LHCN-M2 (cell line): ENCODE measurements at places on chromosomes 2 and 18. TPM values are rescaled to one million over a fixed set of nuclear protein-coding genes. Genes with fewer than 3 reads are reported as not detected.

SLC8A1 gene
- total RNA-seq, result 21.7 and 22.5 TPM in 2 replicates

TDRD15 gene
- total RNA-seq, result not detected in 2 replicates

NEU2 gene
- not detected in 2 replicates for total RNA-seq

SERPINB10 gene
- not detected in 2 replicates for total RNA-seq

RTP5 gene
- total RNA-seq, result not detected in 2 replicates

TUBA4A gene
- 211 and 235 TPM in 2 replicates for total RNA-seq

NMS gene
- total RNA-seq, result not detected in 2 replicates

ANKRD30B gene
- 1.1 and 1.4 TPM in 2 replicates for total RNA-seq
